Placental pericyte (primary cell): ENCODE measurements at places on chromosomes 2 and 18. TPM values are rescaled to one million over a fixed set of nuclear protein-coding genes. Genes with fewer than 3 reads are reported as not detected.

SERPINB12 gene
- not detected in 2 replicates for total RNA-seq

BUB1 gene
- 2.4 and 67.9 TPM in 2 replicates for total RNA-seq

RAB27B gene
- 20.5 and 24.5 TPM in 2 replicates for total RNA-seq

C2orf78 gene
- not detected in 2 replicates for total RNA-seq

ABCG5 gene
- total RNA-seq = not detected in 2 replicates

TXNDC9 gene
- total RNA-seq = 61.5 and 85.5 TPM in 2 replicates
